Thoracic aorta (tissue), 2 donors: ENCODE measurements at places on chromosomes 3 and 15. TPM values are rescaled to one million over a fixed set of nuclear protein-coding genes. Genes with fewer than 3 reads are reported as not detected.

KIF9 gene
- total RNA-seq: 5.6 TPM

CNTN3 gene
- 6.5 TPM for total RNA-seq

RTP3 gene
- not detected for total RNA-seq

AGTR1 gene
- 3.8 TPM for total RNA-seq

SMAD6 gene
- 113 TPM for total RNA-seq

P2RY13 gene
- total RNA-seq: 1.4 TPM

AADACL2 gene
- not detected for total RNA-seq

ZNF385D gene
- 81.3 TPM for total RNA-seq

IGF1R gene
- 127 TPM for total RNA-seq
